ENCODE measurements at places on chromosomes 6 and 20.
A peak's percentile ranks its signal among the peaks of the same experiment; 100 is the strongest.

DNA sequence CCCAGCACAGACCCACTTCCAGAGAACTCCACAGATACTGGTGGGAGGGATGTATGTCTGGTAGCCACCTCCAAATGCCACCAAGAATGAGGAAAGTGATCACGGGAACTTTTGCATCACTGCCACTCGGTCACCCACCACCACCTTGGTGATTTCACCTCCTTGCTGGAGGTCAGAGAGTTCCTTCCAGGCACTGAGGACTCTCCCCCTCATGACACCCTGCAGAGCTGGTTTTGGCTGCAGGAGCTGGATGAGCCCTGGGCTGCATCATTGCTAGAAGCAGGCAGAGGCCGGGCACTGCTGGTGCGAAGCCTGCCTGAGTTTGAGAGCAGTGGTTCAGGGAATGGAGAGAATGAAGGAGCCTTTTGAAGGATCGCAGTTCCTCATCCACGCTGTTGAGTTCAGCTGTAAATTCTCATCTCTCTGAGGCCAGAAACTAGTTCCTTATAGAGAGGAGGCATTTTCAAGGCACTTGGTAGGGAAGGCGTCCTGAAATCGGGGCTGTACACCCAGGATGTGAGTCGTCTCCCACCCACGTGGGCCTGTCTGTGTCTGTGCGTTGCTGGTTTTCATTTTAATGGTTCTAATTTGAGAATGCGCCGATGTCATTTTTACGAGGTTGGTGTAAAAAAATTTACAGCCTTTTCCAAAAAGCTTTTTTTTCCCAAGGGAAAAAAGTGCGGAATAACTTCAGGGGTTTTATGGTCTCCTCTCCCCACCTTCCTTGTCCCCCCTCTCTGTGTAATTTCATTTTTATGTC lies 25.0 kb downstream of the FOXP4 start:
- DNase-seq, result no peak

DNA sequence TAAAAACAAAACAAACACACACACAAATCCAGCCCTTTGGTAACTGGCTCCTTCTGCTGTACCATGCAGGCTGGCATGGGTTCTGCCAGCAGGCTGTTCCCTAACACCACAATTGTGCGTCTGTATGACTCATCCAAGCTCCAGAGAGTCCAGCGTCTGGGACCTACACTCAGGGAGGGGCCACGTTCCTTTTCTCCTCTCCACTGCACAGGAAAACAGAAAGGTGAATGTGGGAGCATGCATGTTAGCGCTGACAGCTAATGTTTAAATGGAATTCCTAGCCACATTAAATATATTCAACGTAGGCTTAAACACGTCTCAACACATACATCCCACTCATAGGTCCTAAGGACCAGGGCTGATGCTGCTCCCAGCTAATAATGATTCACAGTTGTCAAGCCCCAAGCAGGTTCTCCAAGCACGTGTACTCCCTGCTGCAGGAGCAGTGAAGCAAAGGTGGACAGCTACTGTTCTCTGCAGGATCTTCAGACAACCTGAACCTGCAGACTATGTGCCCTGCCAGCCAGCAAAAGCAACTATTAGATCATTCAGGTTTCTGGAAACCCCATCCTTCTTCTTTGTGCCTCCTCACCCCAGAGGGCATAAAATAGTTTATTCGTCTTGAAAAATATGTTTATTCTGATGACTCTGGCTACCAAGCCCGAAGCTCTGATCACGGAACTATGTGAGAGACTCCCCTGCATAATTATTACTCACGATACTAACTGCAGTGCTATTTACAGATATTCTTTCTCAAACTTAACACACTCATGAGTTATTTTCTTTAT lies 20.9 kb downstream of the MAP1LC3A start:
- no peak for DNase-seq

DNA sequence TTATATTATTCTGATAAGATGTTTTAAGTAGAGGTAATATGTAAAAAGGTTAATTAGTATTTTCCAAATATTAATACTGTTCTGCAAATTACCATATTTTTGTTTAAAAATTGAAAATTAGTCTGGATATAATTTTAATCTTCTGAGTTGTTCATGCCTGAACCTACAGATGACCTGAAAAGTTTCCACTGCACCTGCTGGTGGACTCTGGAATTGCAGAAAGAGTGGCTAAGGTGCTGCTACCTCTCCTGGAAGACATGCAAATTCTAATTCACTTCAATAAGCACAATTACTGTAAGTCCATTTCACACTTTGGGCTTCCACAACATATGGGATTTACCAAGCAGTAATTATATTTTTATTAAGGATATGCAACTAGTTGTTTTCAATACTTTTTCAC lies 77.7 kb upstream of the OLIG3 start:
- no peak for DNase-seq

- no peak for DNase-seq
Measured at GRCh38 chr20:22581437-22582385, 2.7 kb downstream of the FOXA2 start.

DNA sequence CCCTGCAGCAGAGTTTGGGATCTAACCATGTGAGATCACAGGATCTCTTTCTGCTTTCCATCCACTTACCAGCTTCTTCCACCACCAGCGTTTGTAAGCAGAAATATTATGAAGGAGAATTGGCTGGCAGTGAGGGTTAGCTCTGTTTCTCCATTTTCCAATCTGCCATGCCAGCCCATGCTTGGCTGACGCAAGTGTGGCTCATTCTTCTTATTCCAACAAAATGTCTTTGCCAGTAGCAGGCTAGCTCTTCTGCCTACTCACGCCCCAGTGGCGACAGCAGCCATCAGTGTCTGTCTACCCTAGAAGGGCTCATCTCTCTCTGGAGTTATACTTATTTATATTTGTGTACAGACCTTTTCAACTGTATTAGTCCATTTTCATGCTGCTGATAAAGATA lies 286.2 kb downstream of the FARS2 start:
- DNase-seq, result peak; percentile 29

- no peak for DNase-seq
Measured at GRCh38 chr6:54245265-54245664, 63.0 kb upstream of the TINAG start.

GRCh38 chr6:154251116-154251515 lies 105.5 kb downstream of the IPCEF1 start:
- DNase-seq, result no peak

DNA sequence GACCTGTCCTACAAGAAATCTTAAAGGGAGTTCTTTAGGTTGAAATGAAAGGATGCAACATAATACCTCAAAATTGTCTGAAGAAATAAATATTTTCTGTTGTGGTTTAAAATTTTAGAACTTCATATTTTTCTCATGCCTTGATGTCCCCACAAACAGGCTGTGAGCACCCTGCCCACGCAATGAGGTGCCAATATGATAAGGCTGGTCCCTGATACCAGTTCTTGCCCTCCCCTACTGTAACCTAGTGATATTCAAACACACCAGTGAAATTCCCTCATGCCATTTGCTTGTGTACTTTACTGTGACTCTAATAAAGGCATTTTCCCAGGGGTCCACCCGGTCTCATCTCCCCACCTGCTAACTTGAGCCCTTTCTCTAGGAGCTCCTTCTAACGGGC lies 67.3 kb upstream of the SIRPG start:
- DNase-seq, result no peak
